CD4-positive, alpha-beta T cell treated with Interleukin-6 for 4 hours (primary cell): ENCODE measurements at places on chromosomes 6 and 20.

DNA sequence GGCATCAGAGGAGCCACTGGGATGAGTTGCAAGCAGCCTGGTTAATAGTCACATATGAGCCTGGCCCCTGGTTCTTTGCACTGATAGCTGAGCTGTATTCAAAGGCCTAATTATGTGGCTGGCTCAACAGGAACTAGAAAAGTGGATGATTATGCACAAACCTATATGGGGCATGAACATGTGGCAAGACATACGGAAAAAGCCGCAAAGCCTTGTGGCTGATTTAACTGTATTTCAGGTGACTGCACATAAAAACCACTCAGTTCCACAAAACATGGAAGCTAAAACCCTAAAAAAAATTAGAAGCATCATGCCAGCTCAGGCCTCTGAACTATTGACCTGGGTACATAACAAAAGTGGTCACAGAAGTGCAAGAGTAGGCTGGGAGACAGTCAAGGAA is 13.0 kb upstream of the MUC22 start:
- no peak for DNase-seq

GRCh38 chr6:107801173-107801886 is 22.8 kb downstream of the SCML4 start:
- no peak for DNase-seq

- DNase-seq: no peak
Observed at GRCh38 chr20:37296371-37296770, 6.9 kb downstream of the MANBAL start.

GRCh38 chr20:34569598-34569997 is 11.1 kb downstream of the MAP1LC3A start:
- no peak for DNase-seq

DNA sequence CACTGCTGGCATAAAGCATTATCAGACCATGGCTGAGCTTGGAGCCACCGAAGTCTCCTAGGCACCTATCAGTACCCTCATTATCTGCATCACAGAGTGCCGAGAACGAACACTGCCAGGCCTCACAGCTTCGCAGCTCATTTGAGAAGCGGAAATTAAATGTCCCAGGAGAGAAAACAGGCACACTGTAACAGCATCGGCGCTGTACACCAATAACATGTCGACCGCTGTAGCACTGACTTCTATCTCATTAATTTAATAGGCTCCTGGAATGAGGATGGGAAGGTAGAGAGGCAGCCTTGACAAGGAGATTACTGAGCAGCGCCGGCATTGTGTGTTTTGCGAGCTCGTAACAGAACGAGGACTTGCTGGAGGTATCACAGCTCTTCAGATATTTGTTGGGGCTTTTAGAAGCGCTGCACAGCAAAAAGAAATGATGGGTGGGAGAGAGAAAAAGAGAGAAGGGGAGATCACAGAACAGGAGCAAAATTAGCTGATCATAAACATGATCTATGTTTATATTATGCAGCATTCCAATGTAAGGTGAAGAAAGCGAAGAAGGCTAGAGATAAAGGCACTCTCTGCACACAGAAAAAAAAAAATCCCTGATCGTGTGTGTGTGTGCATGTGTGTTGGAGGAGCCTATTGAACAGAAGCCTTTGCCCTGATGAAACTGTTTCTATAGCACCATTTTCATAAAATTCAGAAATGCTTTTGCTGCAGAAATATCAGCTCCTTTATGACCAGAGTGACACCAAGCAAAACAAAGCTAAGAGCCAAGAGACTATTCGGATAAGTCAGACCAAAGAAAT is 29.2 kb downstream of the ID4 start:
- DNase-seq: no peak
